Gastroesophageal sphincter (tissue), 4 donors: ENCODE measurements at places on chromosomes 2 and 18. TPM values are rescaled to one million over a fixed set of nuclear protein-coding genes. Genes with fewer than 3 reads are reported as not detected.

C2orf69 gene
- total RNA-seq, result 11.9 TPM

KCNG2 gene
- 0.27 TPM for total RNA-seq

SERPINB4 gene
- 1.9 TPM for total RNA-seq

NTSR2 gene
- not detected for total RNA-seq

DOCK10 gene
- 12.6 TPM for total RNA-seq

LRRC30 gene
- total RNA-seq, result not detected

FAM237A gene
- not detected for total RNA-seq

TAF4B gene
- total RNA-seq, result 6.3 TPM

NDUFS1 gene
- total RNA-seq, result 101 TPM

UNC80 gene
- total RNA-seq, result under 0.01 TPM

GRP gene
- not detected for total RNA-seq

GTF2A1L gene
- total RNA-seq, result 14.1 TPM

MSH2 gene
- 12.9 TPM for total RNA-seq

LCLAT1 gene
- total RNA-seq, result 35.3 TPM

CYBRD1 gene
- 168 TPM for total RNA-seq

DNAJC27 gene
- total RNA-seq, result 9.7 TPM

PRSS56 gene
- not detected for total RNA-seq

CD8B2 gene
- 0.08 TPM for total RNA-seq

C2orf66 gene
- total RNA-seq, result not detected

SNTG2 gene
- total RNA-seq, result 6.2 TPM

SLC38A11 gene
- total RNA-seq, result 3.5 TPM

EGR4 gene
- total RNA-seq, result not detected

CDCA7 gene
- 3.2 TPM for total RNA-seq

DPP4 gene
- 1.9 TPM for total RNA-seq

DTNA gene
- total RNA-seq, result 190 TPM

KLHL30 gene
- 1.3 TPM for total RNA-seq

SAP130 gene
- total RNA-seq, result 6.9 TPM

ABCG5 gene
- not detected for total RNA-seq

LYPD1 gene
- total RNA-seq, result not detected

POLR1B gene
- total RNA-seq, result 11.7 TPM

ZNF396 gene
- total RNA-seq, result 3.2 TPM

EN1 gene
- total RNA-seq, result 0.23 TPM

MROH2A gene
- total RNA-seq, result not detected

TMEM247 gene
- not detected for total RNA-seq

CNRIP1 gene
- 38.9 TPM for total RNA-seq

PIAS2 gene
- 26.4 TPM for total RNA-seq

SCYGR1 gene
- not detected for total RNA-seq
